ENCODE measurements at places on chromosomes 6 and 20.

DNA sequence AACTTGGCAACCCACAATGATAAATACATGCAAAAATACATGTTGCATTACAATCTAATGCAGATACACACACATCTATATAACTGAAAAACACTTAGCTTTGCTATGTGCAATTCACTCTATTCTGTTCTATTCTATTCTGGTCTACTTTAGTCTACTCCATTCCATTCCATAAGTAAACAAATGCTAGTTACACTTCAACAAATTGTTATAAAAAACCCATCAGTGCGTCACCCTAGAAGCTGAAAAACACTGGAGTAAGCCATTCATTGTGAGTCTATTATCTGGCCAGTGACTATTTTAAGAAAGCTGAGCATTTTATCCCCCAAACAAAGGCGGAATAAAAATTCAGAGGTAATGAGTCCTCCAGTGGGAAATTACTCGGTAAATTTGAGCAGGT, 315.7 kb upstream of the EPHA7 start:
- DNase-seq = no peak

DNA sequence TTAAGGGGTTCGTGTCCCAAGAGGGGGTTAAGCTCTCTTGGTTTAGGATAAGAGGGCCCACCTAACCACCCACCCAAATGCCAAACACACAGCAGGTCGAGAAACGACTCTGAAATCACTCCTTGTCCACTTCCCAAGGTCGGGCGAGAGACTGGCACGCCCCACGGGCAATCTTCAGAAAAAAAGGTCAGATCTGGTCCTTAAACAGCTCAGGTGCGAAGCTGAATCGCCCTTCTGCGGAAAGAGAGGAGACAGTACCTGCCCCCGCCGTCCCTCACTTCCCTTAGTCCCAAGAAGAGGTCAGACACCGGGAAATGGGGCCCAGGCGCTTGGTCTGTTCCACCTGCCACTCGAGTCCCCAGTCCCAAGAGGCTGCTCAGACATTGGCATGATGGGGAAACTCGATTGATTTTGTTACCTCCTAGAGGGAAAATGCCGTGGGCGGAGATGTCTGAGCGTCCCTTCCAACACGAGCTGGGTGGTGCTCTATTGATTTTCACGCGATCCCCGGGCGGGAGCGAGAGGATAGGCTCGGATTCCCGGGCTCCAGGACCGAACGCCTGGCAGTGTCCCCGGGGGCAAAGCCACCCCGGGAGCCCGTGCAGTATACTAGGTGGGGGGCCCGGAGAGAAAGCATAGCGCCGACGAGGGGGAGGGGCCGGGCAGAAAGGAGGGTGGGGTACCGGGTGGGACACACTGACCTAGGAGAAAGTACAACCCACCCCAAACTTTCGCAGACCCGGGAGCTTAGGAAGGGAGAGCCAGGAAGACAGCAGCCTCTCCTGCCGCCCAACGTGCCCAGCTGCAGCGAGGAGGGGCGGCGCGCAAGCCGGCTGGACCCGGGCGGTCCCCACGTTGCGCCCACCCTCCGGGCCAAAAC, 1.1 kb upstream of the SAMD5 start:
- peak; percentile 32 for DNase-seq

DNA sequence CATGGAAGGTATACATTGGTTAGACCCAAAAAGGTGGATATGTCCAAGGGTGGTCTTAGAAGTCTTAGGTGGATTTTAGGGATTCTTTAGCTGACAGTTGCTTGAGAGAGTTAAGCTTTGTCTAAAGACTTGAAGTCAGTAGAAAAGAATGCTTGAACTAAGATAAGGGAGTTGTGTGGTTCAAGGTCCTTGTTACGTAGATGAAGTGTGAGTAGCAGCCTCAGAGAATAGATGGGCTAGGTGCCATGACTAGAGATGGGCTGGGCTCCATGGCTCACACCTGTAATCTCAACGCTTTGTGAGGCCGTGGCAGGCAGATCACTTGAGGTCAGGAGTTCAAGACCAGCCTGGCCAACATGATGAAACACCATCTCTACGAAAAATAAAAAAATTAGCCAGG, 1.7 kb downstream of the SHLD1 start:
- DNase-seq = no peak

- no peak for DNase-seq
Measured at GRCh38 chr6:30806581-30807183, 62.3 kb upstream of the IER3 start.

DNA sequence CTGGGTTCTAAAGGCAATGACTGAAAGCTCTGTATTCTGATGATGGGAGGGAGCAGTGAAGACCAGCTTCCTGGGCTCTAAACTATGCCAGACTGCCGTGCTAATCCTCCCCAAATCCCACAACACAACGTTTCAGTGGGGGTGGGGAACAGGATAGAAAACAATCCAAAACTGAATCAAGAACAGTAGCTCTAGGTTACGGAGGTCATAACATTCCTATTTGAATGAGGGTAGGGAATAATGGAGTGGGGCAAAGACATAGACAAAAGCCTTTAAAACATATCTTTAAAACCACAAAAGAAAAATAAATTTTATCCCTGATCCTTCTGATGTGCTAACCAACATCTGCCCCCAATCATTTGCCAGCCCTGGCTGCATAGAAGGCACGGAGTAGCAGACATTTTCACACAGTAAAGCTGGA, 7.8 kb downstream of the USP49 start:
- DNase-seq = no peak

DNA sequence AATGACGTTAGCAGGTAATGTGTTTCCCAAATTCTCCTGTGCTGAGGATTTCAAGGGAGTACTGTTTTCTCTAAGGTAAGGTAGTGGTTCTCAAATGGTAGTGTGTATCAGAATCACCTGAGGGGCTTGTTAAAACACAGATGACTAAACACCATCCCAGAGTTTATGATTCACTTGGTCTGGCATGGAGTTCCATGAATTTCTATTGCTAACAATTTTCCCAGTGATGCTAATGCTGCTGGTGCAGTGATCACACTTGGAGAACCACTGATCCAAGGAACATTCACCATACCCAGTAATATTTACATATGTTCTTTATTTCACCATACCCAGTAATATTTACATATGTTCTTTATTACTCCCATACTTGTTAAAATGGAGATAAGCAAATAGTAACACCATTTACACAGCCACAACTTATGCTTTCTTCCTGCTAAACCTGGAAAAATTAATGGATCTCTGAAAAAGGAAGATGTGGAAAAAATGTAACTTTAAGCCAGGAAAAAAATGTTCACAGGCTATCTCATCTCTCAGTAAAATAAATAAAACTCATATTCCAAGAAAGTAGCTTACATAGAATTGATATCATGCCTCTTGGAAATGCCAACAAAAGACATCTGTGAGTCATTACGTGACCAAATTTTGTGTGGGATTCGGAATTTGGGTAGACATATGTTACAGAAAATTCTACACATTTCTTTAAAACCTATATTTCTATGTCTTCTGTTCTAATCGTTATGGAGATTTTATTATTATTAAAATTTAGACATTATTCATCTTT, 129.5 kb downstream of the MMUT start:
- DNase-seq = no peak

DNA sequence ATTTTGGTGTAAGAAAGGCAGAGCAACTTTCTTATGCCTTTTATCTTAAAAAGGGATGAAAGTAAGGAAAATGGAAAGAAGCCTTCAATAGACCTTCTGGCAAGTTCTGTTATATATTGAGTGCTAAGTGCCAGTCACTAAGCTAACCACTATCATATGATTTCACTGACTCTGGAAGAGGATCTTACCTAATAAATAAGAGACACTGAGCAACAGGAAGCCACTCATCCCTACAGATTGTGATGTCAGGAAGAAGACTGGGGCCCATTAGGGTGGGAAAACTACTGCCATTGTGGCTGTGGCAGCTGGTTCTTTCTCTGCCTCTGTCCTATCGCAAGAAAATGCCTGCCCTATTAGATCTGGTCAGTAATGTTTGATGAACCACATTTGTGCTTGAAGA, 89.6 kb downstream of the AIG1 start:
- no peak for DNase-seq

GRCh38 chr6:18444111-18444510, 57.0 kb downstream of the RNF144B start:
- DNase-seq = no peak

GRCh38 chr20:13249118-13249797, 28.2 kb downstream of the ISM1 start:
- DNase-seq = no peak

GRCh38 chr6:39587080-39587479, 138.1 kb downstream of the KIF6 start:
- DNase-seq = no peak
